Hindlimb muscle (tissue), 1 donor: ENCODE measurements at places on chromosomes 1 and 21.

DNA sequence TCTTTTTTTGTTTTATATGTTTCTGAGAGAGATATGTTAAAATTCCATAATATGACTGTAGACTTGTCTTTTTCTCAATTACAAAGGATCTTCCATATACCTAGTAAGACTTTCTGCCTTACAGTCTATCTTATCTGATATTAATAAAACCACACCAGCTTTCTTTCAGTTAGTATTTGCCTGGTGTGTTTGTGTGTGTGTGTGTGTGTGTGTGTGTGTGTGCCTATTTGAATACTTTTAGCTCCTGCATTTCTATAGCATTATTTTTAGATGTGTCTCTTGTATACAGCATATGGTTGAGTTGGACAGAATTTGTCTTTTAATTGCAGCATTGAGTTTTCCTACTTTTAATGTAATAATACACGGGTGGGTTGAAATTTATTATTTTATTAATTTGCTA, 27.5 kb downstream of the ST6GALNAC3 start:
- no peak for DNase-seq

- no peak for DNase-seq
Measured at GRCh38 chr1:33791251-33791650, 72.6 kb upstream of the HMGB4 start.

- DNase-seq = peak; percentile 30
Measured at GRCh38 chr1:158112994-158113758, 67.5 kb upstream of the CD1D start.

DNA sequence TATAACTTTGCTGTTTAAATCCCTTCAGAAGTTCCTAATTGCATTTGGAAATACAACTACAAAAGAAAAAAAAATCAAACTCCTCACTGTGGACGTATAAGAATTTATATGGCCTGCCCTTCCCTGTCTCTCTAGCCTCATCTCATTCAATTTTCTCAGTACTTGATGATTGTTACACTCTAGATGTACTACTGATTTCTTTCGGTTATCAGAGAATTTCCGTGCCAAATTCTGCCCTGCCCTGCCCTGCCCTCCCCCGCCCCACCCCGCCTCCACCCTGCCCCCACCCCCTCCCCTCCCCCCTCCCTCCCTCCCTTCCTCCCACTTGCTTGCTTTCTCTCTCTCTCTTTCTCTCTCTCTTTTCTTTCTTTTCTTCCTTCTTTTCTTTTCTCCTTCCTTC, 71.7 kb upstream of the MPC2 start:
- DNase-seq = no peak

DNA sequence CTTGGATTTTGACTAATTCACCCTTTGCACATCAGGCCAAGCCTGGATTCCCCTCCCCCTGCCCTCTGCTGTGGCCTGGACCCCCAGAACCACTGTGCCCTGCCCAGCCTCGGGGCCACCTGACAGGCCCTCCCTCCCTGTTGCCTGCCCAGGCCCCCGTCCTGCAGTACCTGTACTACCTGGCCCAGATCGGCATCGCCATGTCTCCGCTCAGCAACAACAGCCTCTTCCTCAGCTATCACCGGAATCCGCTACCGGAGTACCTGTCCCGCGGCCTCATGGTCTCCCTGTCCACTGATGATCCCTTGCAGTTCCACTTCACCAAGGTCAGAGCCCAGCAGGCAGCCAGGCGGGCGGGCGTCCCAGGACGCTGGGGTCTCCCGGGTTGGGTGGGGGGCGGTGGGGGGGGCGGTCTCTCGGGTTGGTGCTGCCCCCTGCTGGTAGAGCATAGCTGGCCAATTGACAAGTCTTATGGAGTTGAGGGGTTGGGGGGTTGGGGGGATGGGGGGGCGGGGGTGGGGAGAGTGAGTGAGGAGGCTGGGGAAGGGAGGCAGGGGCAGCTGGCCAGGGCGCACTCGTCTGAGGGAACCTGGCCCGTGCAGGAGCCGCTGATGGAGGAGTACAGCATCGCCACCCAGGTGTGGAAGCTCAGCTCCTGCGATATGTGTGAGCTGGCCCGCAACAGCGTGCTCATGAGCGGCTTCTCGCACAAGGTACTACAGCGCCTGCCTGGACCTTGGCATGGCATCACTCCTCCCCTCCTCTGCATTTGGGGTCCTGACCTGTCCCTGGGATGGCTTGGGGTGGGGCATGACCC, 10.7 kb downstream of the AMPD2 start:
- no peak for DNase-seq

GRCh38 chr1:9746211-9746610, 77.6 kb downstream of the CLSTN1 start:
- no peak for DNase-seq

DNA sequence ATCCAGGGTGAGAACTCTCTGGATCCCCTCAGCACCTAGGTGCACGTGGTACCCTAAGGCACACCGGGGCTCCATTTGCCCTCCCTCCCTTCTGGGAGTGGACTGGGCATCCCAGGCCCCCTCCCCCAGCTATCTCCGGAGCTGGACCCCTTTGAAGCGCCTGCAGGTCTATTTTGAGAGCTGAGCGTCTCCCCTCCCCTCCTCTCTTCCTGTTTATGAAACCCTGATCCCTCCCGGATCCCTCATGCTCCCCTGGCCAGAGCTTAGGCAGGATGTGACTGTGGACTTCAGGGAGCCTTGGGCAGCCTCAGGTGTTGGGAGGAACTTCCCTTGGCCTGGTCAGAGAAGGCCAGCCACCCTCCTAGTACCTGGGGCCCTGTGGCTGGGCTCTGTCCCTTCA, 10.2 kb downstream of the RPS6KA1 start:
- no peak for DNase-seq

- peak; percentile 61 for DNase-seq
Measured at GRCh38 chr1:172826096-172826741, 167.3 kb downstream of the FASLG start.

DNA sequence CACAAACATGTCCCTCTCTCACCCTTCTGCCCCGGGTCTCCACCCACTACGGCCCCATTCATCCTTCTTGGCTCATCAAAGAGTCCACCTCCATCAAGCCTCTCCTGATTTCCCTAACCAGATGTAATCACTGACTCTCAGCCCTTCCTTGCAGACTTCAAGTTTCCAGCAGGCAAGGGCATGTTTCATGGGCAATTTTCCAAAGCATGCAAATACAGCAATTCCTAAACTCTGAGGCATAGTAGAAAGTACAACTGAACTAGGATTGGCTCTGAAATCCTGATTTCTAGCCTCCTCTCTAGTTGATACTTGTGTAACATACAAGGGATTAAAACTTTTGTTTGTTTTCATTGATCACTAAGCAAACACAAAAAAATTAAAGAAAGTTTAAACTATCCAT, 109.1 kb upstream of the GADD45A start:
- no peak for DNase-seq

GRCh38 chr1:77056525-77056924, 162.7 kb downstream of the PIGK start:
- no peak for DNase-seq

GRCh38 chr1:197844651-197845050, 57.8 kb upstream of the C1orf53 start:
- DNase-seq = no peak

DNA sequence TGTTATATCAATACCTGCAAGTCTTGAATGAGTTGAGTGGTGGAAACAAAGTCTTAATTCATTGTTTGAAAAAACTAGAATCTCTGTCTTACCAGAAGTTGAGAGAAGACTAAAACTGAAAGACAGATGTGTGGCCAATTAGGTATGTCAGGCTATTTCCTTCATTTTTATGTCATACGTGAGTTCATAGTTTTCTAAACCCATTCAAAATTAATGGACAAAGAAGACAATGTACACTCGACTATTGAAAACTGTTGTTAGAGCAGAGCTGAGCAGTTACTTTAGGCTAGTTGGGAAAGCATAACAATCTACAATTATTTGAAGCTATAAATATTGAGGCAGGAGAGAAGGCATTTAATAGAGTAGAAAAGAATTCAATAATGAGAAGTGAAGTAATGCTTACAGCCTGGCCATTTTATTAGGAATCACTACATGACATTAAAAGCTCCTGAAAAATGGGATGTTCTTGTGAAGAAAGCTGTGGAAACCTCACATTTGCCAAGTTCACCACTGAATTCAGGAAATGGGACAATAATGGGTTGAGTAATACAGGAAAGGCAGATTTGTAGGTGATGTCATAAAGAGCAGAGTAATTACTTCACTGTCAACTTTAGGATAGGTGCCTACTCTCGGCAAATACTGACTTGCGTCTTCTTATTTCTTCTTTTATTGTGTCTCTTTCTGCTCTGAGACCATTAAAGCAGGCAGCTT, 204.4 kb downstream of the PLA2G4A start:
- DNase-seq = no peak

DNA sequence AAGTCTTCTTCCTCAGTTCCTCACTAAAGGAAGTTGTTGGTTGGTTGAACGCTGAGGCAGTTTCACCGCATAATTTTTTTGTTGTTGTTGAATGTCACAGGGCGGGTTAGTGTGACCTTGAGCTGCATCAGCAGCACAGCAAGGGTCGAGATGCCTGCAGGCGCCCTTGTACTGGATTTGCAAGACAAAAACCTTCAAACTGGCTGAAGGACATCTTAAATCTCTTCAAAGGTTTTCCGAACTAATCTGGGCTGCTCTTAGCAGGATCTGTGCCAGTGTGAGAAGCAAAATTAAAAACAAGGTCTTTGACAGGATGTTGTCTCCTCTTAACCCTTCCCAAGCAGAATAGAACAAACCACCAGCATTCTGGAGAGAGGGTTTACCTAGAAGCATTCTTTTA, 59.4 kb downstream of the NRIP1 start:
- no peak for DNase-seq

DNA sequence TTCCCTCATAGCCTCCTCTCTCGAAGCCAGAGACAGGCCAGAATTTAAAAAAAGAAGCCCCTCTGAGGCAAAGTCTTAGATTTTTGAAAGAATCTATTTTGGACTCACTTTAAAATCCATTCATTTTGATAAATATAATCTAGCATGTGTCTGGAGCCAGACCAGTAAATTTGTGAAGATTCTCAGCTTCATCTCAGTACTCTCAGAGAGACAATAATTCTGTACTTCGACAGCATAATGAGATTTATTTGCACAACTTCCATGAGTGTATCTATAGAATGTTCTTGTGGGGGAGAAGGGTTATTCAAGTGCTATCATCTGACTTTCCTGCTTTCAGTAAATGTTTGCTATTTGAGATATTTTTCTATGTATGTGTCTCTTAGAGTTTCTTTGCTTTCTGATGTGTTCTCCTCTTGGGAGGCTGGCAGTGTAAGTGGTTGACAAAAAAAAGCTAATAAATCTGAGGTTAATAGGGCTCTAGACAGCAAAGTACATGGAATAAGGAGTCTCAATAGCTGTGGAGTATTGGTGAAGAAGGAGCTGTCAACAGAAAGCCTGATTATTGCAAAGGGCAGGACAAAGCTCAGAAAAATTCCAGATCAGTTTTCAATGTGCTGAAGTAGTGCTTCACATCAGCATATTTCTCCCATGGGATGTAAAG, 223.0 kb downstream of the PTBP2 start:
- no peak for DNase-seq

GRCh38 chr1:179029321-179029759, 3.6 kb downstream of the FAM20B start:
- no peak for DNase-seq

DNA sequence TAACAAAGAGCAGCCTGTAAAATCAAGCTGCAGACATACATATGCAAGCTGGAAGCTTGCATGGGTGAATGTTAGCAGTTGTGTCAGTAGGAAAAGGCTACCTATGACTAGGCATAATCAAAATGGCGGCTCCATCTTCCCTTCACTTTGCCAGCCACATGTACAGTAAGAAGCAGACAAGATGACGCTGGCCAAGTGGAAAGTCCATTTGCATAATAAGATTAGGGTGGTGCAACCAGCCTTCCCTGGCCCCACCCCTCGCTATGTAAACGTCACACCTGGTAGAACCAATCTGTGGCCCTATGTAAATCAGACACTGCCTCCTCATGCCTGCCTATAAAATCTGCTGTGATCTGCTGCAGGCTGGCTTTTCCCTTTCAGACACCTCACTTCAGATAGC, 171.9 kb upstream of the USP25 start:
- no peak for DNase-seq

DNA sequence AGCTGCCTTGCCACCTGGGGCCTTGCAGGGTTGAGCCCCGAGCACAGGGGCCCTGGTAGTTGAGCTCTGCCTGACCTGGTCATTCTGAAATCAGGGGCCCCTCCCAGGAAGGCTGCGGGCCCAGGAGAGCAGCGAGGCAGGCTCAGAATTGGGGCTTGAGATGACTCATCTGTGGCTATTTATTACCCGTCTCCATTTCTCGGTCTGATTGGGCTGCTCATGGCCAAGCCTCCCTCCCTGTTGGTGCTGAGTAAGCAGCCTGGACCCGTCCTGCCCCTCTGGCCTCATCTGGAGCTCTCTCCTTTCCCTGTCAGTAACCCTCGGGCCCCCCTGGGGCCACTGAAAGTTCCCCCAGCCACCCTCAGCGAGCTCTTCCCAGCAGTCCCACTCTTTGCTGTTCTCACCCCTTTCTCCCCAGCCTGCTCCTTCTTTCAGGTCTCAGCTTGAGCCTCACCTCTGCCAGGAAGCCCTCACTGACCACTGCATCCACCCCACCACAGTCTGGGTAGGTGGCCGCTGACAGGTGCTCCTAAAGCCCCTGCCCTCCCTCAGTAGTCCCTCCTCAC, 11.0 kb upstream of the TNFRSF8 start:
- peak; percentile 58 for DNase-seq

- peak; percentile 77 for DNase-seq
Measured at GRCh38 chr1:107139833-107140702, 771 bp upstream of the NTNG1 start.

GRCh38 chr1:112393631-112393974, 2.4 kb upstream of the CTTNBP2NL start:
- DNase-seq = no peak

DNA sequence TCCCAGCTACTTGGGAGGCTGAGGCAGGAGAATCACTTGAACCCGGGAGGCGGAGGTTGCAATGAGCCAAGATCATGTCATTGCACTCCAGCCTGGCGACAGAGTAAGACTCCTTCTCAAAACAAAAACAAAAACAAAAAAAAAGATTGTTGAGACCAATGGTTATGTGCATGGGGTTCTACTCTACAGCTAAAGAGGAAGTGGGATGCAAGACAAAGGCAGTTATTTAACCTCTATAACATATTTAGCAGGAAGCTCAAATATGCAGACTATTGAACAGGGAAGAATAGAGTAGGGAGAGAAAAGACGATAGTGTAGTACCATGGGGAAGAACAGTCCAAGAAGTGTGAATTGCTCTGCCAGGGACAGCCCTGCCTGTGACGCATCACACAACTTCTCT, 227.7 kb downstream of the SMYD3 start:
- no peak for DNase-seq
